ENCODE measurements at places on chromosomes 11 and 22.

DNA sequence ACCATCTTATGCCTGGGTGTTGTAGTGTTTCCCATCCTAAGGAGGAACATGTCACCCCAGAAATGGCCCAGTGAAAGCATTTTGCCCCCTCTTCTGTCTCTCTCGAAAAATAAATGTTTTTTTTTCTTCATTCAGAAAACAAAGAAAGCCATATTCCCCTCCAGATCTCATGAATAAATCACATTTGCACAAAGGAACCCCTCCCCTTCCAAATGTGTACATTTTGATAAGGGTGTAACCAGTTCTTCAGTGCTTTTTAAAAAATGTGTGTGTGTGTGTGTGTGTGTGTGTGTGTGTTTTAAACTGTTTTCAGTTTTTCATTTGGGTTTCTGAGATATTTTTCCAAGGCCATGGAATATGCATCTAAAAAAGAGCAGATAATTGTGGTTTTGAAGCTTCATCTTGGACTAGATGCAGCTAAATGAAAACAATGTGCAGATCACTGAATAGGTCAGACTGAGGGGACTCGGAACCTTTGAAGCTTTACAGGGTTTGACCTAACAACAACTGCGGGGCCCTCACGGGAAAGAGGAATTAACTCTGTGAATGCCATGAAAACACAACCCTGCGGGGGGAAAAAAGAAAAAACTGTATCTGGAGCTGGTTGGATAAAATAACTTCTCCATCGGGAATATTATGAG is 76.4 kb downstream of the YAP1 start:
- no peak for DNase-seq

- no peak for DNase-seq
Measured at GRCh38 chr11:86500500-86501140, 125.9 kb downstream of the CCDC81 start.

DNA sequence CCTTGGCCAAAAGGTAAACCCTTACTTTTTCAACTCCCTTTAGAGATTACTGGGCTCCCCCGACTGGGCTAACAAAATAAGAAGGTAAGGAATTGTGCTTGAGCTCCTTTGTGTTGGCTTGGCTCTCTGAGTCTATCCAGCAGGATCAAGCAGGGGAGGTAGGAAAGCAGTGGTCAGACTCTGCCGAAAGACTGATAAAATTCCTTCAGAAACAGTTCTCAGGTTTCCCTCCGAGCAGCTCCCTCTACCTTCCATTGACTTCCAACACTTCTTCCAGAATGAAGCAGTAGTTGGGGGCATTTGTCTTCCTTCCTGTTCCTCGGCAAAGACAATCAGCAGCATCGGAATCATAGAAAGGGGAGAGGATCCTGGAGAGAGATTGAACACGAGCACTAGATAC is 16.1 kb upstream of the CARD18 start:
- no peak for DNase-seq

GRCh38 chr11:5643585-5643984 is 18.8 kb downstream of the TRIM34 start:
- DNase-seq: no peak

- no peak for DNase-seq
Measured at GRCh38 chr11:9884601-9885000, 220.7 kb downstream of the SWAP70 start.

DNA sequence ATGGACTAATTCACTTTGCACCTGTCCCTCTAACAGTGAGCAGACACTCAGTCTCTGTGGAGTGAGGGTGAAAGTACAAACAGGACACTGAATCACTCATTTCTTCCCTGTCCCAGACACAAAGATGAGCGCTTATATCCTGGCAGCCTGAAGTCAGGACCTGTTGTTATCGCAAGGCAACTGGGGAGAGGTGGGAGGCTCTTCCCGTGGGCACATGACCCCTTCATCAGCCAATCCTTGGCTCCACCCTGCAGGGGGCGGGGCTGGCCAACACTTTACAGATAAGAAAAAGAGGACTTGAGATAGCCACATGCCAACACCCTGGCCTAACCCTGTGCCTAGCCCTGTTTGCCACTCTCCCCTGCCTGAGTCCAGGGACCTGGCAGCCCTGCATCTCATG is 29.5 kb upstream of the TESMIN start:
- no peak for DNase-seq
